OCI-M1 (cell line): ENCODE measurements at places on chromosomes 4 and X.

DNA sequence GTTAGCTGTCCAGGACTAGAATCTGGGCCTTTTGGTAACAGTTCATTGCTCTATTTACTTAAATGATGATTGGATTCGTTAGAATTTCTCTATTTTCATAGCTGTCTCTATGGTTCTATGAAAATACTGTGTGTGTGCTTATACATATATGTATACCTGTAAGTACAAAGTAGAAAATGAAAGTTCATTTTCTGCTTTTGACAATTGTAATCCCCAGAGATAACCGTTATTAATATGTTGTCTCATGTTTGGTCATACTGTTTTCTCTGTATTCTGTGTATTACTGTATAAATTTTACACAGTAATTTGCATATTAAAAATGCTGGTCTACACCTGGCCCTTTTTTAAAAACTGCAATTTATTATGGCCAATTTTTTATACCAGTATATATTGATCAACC, 55.4 kb downstream of the CLCN3 start:
- no peak for DNase-seq

DNA sequence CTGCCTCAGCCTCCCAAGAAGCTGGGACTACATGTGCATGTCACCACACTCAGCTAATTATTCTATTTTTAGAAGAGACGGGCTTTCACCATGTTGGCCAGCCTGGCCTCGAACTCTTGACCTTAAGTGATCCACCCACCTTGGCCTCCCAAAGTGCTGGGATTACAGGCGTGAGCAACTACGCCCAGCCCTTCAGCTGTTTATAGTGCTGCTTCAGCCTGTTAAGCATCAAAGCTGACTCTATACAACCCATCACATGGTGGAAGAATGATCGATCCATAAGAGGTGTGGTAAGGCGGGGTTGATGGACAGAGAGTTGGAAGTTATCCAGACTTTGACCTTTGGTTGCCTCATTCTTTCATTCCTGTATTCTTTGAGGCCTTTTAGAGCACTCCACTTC, 56.2 kb upstream of the RAPGEF2 start:
- peak; percentile 50 for DNase-seq

GRCh38 chrX:5180135-5180741, 1048.4 kb downstream of the NLGN4X start:
- DNase-seq: peak; percentile 0

GRCh38 chr4:6549445-6549844, 25.5 kb upstream of the MAN2B2 start:
- DNase-seq: no peak

GRCh38 chr4:137656661-137657060, 124.4 kb upstream of the PCDH18 start:
- peak; percentile 21 for DNase-seq

DNA sequence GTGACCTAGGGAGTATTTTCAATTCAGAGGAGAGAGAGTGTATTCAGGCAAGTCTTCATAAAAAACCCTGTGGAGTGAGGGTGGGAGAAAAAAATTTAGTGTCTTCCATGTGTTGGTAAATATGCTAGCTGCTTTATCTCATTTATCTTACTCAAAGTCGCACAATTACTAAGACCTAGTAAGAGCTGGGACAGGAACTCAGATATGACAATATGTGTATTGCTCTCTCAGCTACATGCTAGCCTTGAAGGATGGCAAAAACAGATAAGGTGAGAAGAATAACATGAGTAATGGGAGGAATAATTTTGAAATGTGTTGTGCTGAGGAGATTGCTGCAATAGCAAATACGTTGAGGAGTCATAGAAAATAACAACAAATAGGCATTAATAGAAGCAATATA, 458.6 kb downstream of the SH2D1A start:
- peak; percentile 4 for DNase-seq

- no peak for DNase-seq
Measured at GRCh38 chr4:41753942-41754341, 5.4 kb upstream of the PHOX2B start.

- DNase-seq: no peak
Measured at GRCh38 chr4:59565836-59566235, 1634.3 kb upstream of the ADGRL3 start.

DNA sequence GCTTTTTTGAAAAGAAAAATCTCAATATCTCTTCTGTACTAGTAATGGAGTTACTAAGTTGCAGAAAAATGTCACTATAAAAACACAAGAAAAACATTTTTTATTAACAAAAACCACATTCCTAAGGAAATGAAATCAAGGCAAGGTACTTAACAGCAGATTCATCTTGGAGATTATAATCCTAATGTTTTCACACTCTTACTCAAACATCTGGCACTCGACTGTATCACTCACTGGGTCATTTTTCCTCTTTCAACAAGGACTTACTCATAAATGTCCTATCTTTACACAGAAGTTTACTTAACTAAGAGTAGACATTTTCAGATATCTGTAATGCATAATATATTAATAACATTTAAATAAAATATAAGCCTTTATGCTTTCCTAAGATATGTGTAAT, 216.6 kb downstream of the NR3C2 start:
- DNase-seq: no peak

GRCh38 chr4:1198098-1198844, 25.9 kb upstream of the SPON2 start:
- no peak for DNase-seq

DNA sequence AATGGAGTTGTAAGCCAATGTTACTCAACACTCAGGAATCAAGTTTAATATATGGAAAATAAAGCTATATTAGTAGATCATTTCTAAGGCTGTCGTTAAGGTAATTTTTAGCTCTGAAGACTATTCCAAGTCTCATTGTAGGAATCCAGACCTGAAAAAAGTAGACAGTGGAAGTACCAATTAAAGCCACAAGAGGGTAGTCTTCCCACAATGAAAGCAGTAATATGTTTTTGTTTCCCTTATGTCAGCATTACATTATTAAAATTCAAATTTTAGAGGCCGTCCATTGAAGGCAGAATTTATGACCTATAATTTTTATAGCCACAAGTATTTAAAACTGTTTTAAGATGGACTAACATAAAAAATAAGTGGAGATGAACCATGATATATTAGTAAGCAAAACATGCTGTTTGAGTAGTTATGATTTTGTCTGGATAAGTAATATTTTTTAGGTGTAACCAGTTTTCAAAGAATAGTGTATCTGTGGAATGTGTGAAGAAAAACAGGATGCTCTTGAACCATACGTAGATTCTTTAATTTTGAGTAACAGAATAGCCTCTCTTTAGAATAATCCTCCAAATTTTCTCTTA, 372.6 kb upstream of the TECRL start:
- peak; percentile 68 for DNase-seq

- DNase-seq: no peak
Measured at GRCh38 chr4:98493296-98493695, 165.1 kb downstream of the TSPAN5 start.

- no peak for DNase-seq
Measured at GRCh38 chr4:139782926-139783522, 117.4 kb downstream of the MGST2 start.

- DNase-seq: peak; percentile 65
Measured at GRCh38 chr4:37994569-37994968, 34.4 kb downstream of the PTTG2 start.

- DNase-seq: peak; percentile 81
Measured at GRCh38 chr4:70559211-70559830, 32.7 kb upstream of the AMBN start.

- no peak for DNase-seq
Measured at GRCh38 chr4:188434643-188435042, 295.4 kb downstream of the TRIML1 start.

GRCh38 chr4:10629394-10629793, 55.2 kb downstream of the CLNK start:
- no peak for DNase-seq

GRCh38 chr4:161382655-161383054, 781.1 kb downstream of the FSTL5 start:
- DNase-seq: peak; percentile 22

- DNase-seq: no peak
Measured at GRCh38 chrX:99461223-99461622, 948.9 kb downstream of the PCDH19 start.

DNA sequence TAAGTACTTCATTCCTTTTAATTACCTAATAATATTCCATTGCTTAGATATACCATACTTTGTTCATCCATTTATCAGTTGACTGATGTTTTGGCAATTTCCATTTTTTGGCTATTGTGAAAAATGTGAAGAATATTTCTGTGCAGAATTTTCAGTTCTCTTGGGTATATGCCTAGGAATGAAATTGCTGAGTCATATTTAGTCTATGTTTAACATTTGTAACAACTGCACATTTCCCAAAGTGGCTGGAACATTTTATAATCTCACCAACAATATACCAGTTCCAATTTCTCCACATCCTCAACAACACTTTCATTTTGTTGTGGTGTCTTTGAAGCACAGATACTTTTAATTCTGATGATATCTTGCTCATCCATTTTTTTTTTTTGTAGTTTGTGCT, 215.5 kb downstream of the PDGFC start:
- DNase-seq: peak; percentile 40

GRCh38 chr4:94639298-94639697, 118.5 kb upstream of the BMPR1B start:
- no peak for DNase-seq

DNA sequence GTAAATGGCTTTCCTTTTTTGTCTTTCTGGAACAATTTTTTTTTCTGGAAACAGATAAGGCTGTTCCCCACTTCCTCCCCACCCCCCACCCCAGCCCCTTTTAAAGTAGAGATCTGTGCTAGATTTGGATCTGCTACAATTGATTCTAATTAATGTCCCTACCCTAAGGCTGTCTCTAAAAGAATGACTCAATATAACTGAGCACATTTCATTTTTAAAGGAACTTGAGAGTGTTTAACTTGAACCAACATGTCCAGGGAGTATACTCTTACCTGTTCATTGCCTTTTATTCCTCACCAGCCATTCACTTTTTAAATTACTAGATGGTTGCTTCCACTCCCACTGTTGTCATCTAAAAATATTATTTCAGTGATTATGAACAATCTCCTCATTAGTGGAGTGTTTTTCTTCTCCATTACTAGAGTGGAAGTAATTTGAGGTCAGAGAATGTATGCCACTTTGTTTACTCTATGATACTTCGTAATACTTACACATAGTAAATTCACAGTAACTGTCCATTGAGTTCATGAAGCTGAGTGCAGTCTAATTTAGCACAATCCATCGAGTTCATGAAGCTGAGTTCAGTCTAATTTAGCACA, 14.1 kb upstream of the CNOT6L start:
- DNase-seq: no peak

GRCh38 chrX:8868070-8868773, 67.0 kb upstream of the FAM9A start:
- DNase-seq: no peak
